Right ventricle myocardium inferior (tissue), 1 donor: ENCODE measurements at places on chromosomes 4 and X.

DNA sequence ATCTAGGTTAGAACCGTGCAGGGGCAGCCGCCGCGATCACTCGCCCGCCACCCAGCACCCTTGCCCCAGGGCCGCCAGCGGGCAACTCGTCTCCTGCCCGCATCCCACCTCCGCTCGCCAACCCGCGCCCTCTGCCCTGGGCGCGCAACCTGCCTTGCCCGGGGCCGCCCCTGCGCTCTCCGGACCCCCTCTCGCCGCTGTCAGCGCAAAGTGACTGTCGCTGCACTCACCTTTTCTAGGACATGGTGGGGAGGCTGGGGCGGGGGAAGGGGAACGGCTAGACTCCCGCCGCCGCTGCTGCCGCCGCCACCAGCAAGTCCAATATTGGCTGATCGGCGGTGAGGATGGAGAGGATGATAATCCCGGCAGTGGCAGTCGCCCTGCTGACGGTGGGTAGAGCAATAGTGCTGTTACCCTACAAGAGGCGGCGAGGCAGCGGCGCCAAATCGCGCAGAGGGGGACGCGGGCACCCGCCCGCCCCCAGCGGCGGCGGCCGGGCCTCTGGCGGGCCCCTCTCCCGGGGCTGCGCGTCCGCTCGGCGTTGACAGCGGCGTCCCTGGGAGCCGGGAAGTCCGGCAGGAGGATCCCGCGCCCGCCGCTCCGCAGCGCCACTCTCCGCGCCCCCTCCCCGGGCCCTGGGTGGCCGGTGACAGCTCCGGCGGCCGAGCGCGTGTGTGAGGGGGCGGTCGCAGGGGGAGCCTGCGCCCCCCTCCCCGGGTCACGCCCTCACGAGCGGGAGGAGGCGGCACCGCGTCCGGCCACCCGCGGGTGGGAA is 2.3 kb upstream of the NR3C2 start:
- DNase-seq = peak; percentile 69

DNA sequence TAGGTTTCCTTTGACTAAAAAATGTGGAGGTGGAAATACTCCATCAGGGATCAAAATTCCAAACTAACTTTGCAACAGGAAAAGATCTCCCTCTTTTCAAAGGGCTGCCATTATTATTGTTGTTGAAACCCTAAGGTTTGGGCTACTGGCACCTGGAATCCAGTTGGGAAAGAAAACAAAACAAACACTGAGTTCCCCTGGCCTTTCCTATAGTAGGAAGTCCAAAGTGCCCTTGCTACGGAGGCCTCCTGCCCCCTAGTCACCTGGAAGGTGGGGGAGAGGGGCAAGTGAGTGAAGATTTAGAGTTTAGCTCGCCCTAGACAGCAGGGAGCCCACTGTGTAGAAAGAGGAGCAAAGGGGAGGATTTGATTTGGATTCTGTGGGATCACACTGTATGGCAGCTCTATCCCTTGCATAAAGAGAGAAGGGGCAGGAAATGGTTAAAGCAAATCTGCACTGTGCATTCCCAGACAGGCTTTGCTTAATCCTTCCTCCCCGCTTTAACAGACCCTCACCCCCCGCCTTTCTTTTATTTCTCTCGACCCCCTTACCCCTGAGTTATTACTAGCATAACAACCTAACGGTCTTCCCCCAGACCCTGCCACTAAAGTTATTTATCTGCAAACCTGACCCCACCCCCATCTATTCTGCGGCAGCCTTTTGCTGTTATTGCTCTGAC is 627 bp upstream of the FAT4 start:
- no peak for DNase-seq

DNA sequence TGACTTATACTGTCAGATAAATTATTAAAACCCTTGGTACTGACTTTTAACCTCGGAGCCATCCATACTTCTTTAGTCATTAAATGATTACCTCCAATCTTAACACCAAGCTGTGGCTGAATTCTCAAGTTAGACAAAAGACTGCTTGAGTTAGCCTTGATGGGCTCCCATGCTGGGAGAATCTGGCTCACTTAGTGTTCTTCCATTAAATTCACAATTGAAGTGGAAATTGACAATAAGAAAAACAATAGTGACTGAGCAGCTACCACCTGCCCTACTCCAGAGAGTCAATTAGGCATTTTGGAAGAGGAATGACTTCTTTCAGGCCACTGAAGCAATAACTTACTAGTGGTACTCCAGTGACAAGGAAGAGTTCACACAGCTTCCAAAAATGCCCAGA is 503.0 kb upstream of the CPXCR1 start:
- DNase-seq = no peak

GRCh38 chr4:42489095-42489494 is 91.8 kb downstream of the SHISA3 start:
- DNase-seq = no peak

DNA sequence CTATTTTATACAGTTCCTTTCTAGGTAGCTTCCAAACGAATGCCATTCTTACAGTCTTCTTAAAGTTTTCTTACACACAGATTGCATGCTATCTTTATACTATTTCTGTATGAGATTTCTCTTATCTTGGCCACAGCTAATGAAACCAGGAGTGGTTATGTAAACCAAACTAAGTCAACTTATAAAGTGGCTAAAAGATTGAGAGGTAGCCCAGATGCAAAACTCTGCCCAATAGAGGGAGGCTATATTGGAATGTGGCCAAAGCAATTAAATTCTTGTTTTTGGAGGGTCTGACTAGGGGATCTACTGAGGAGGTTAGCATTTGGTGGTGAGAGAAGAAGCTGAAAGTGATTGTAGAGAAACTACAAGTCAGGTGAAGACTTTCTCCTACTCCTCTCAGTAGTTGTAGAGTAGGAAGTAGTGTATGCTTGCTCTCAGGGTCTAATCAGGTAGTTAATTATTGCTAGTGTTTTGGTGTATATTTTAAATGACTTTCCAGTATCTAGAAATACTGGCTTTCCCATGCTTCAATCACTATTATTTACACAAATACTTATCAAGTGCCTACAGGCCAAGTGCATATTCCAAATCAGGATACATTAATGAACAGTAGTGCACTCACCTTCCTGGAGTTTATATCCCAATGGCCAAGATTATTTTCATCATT is 104.2 kb upstream of the HPGD start:
- DNase-seq = no peak

- no peak for DNase-seq
Measured at GRCh38 chrX:24190500-24191156, 41.1 kb downstream of the ZFX start.

GRCh38 chr4:6474053-6474568 is 1.7 kb upstream of the PPP2R2C start:
- no peak for DNase-seq

- DNase-seq = no peak
Measured at GRCh38 chr4:40763228-40763716, 13.5 kb downstream of the NSUN7 start.

- no peak for DNase-seq
Measured at GRCh38 chr4:66000510-66001117, 330.3 kb upstream of the EPHA5 start.

DNA sequence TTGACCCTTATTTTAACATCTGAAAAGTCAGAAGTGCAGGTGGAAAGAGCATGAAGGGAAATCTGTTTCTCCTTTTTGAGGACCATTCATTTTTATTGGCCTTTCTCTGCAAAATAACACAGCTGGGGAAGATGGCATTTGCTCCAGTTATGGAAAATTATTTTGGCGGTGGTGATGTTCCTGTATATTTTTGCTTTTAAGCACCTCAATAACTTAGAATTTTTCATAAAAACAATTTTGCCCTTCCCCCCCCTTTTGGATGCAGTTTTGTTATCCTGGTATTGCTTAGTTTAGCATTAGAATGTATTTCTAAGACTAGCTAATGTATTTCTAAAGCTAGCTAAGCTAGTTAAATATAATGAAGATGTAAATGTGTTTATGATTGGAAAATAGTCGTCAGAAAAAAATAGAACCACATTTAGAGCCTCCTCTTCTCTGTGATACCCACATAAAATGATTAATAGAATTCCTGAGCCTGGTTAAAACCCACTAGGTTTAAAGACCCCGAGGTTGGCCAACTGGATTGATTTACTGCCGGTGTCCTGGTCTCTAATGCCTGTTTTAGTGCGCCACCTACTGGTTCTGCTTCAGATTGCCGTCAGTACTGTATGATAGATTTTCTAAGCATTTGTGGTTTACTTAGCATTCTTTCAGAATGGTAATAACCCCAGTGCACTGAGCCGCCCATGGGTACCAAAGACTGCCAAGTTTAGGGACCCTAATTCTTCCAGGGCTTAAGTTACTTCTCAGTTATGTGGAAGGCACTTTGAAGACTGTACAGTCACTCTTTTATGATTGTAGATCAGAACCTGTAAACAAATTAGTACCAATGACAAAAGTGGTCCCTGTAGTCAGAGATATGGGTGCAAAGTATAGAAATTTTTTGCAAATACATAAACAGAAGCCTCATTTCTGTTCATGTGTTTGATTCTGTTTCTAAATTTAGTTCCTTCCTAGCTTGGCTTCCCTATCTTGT is 11.4 kb downstream of the KLF3 start:
- no peak for DNase-seq

DNA sequence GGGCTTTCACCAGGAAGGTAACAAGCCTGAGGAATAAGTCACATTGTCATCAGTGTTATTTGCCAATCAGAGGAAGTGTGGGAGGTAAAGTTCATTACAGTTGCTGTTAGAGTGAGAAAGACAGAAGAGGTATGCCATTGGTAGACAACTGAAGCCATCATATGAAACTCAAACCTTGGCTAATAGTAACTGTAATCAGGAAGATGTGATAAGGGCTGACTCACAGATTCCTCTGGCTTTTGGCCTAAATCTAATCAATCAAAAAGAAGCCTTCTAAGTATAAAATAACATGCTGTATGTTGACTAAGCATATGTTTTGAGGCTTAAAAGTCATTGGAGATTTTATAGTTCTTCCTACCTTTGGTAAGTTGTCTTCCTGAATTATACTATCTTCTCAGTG is 242.8 kb downstream of the PCDH7 start:
- no peak for DNase-seq

DNA sequence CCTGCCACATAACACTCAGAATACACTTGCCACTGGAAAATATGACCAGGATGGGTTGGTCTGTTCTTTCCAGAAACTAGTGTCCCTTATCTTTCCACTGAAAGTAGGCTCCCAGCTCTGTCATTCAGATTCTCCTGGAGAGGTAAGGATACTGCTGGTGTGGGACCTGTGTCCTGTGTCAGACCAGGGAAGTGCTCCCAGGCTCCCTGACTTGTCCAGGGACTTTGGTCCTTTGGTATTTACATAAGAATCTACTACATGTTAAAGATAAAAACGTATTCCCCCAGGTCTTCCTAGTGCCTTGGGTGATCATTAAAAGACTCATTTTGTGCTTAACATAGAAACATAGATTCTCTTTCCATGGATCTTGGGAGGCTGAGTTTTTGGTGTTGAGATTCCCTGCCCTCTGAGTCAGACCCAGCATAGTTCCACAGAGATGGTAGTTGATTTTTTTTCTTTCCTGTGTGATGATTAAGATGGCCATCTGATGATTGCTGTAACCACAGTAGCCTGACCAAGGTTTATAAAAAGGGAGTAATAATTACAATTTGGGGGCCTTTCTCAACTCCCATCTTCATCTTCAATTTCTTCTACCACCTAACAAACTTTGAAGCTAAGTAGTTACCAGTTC is 159.8 kb upstream of the JADE1 start:
- no peak for DNase-seq

GRCh38 chrX:17078031-17078720 is 131.7 kb downstream of the REPS2 start:
- DNase-seq = no peak

GRCh38 chrX:103480526-103480925 is 38.8 kb downstream of the RAB40A start:
- no peak for DNase-seq

DNA sequence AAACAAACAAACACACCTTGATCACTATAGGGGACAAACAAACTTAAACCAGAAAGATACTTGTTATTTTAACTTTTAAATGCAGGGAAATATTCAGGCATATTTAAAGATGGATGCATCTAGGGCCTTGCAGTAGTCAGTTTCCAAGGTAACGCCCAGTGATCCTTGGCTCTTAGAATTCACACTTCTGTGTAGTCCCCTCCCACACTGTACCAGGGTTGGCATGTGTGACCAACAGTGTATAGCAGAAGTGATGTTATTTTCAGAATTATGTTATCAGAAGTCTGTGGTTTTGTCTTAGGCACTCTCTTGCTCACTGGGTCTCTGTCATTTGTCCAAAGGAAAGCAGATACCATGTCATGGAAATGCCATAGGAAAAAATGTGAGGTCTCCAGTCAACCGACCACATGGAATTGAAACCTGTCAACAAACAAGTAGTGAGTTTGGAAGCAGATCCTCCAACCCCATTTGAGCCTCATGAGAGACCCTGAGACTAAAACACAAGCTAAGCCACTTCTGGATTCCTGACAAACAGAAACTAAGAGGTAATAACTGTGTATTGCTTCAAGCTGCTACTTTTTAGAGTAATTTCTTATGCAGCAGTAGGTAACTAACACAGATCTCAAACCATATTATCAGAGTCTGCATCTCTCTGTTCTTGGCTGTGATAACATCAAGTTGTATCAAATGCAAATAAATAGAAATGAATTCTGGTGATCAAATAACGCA is 670.3 kb downstream of the KCTD8 start:
- DNase-seq = no peak

DNA sequence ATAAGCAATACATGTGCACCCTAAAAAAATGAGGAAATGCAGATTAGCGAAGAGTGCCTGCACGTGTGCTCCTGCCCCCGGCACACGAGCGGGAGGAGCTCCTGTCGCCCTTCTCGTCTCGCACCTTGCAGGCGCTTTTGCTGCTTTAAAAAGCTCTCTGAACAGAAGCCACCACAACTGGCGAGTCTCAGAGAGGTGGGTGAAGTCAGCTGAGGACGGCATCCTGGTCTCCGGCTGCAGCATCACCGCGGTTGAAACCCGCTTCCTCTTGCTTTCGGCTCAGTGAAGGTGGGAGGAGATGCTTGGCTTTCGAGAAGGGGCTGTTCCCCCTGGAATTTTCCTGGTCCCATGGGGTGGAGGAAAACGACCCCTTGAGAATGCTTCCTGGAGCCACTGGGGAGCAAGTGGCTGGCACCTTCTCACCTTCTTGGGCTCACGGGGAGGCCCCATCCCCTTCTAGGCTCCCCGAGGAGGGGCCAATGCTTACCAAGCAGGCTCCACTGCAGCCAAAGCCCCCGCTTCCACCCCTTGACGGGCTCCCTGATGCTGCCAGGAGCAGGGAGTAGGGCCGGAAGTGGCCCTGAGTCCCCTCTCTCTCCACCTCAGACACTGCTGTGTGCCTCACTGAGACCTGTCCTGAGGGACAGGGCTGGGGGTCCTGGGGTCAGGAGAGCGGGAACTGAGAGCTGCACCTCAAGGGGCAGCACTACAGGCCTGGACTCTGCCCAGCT is 29.2 kb upstream of the MXD4 start:
- peak; percentile 53 for DNase-seq

GRCh38 chr4:86055898-86056297 is 304.0 kb downstream of the MAPK10 start:
- DNase-seq = no peak

- no peak for DNase-seq
Measured at GRCh38 chr4:35463251-35463952, 780.9 kb downstream of the ARAP2 start.

GRCh38 chr4:42523066-42523718 is 125.9 kb downstream of the SHISA3 start:
- DNase-seq = no peak

- no peak for DNase-seq
Measured at GRCh38 chr4:123102897-123103471, 180.6 kb upstream of the NUDT6 start.
